Hematopoietic multipotent progenitor cell treated with erythropoietin and hydrocortisone succinate and interleukin-3 and kit ligand, for 15 days (in vitro differentiated cells): ENCODE measurements at places on chromosomes 1 and 21.

DNA sequence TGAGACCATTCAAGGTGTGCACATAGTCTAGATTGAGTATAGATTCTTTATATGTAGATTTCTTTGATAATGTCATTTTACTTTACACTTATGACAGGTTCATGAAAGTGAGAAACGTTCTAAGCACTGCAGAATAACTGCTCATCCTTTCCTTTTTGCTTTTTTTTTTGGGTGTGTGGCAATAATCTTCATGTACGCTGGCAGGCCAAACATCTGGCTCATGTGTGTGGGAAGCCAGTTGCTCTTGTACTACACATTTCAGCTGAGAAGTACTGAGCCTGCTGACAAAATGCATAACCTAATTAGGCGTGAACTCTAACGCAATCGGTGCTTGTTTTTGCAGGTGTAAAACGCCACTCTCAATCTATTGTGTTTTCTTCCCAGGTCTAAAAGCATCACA is 350.8 kb upstream of the KAZN start:
- no peak for DNase-seq

GRCh38 chr1:245235156-245235555 is 80.4 kb downstream of the KIF26B start:
- DNase-seq: no peak

- no peak for DNase-seq
These were observed 516.6 kb downstream of the KIF26B start for GRCh38 chr1:245671349-245671748.

GRCh38 chr21:21688889-21689288 is 690.7 kb downstream of the NCAM2 start:
- no peak for DNase-seq

DNA sequence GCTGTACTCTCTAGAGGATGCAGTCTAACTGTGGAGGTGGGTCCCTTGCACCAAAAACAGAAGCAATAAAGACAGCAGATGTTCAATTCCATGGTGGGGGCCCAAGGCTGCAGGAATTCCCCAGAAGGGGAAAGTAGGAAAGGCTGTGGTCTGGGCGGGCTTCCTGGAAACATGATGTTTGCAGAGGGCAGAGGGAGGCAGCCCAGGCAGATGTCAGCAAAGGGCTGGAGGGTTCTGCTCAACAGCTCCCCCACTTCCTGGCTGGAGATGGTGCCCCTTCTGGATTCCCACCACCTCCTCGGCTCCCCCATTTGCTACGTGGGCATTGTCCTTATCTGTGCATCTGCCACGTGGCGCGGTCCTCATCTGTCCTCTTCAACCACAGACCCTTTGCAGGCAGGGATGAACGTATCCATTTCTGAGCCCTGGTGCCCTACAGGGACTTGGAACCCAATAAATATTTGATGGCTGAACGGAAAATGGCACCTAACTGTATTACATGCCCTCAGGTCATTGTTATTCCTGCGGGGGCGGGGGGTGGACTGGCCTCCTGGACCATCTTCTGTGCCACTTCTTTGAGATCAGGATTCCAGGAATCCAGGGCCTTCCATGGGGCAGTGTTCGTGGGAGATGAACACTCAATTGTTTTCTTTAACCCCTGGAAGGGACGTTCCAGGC is 8.4 kb upstream of the GUCA2B start:
- no peak for DNase-seq

GRCh38 chr1:84877592-84877991 is 15.4 kb downstream of the LPAR3 start:
- no peak for DNase-seq
